ENCODE measurements at places on chromosomes 2 and 18.

GRCh38 chr2:70467831-70468779 is 85.5 kb downstream of the TGFA start:
- DNase-seq: no peak

GRCh38 chr2:102166189-102166845 is 20.5 kb upstream of the IL1RL2 start:
- no peak for DNase-seq

DNA sequence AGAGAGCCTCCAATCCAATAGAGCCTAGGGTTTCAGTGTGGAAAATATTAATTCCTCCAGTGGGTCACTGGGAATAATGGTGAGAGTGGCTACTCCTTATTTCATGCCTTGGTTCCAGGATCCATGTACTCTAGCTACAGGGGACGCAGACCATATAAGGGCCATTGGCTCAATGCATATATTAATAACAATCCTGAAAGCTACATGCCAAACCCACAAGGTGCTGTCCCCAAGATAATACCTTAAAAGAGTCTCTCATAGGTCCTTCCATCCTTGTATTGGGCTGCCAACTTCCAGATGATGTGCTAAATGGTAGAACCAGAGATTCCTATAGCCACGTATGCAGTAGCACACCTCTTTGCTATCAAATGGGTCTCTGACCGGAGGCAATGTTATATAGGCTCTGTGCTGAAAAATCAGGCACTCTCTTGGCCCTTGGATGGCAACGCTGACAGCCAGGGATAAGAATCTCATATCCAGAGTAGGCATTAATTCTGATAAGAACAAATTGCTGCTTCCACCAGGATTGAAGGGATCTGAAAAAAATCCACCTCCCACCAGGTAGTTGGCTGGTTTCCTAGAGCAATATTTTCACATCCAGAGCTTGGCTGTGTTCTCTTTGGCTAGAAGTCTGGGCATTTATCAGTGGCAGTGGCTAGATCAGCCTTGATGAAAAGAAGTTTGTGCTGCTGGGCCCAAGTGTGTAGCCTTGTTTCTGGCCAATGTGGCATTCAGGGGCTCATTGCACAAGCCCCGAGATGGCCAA is 218.1 kb upstream of the MGAT5 start:
- DNase-seq: no peak

DNA sequence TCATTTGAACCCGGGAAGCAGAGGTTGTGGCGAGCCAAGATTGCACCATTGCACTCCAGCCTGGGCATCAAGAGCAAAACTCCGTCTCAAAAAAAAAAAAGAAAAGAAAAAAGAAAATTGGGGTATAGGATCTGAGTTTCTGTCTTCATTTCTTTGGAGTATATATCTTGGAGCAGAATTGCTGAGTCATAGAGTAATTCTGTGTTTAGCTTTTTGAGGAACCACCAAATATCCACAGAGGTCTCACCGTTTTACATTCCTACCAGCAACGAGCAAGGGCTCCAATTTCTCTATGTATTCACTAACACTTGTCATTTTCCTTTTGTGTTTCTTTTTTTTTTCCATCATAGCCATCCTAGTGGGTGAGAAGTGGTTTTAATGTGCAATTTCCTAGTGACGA is 87.6 kb upstream of the TEX51 start:
- DNase-seq: no peak

GRCh38 chr18:3538456-3538855 is 88.5 kb downstream of the TGIF1 start:
- DNase-seq: no peak

DNA sequence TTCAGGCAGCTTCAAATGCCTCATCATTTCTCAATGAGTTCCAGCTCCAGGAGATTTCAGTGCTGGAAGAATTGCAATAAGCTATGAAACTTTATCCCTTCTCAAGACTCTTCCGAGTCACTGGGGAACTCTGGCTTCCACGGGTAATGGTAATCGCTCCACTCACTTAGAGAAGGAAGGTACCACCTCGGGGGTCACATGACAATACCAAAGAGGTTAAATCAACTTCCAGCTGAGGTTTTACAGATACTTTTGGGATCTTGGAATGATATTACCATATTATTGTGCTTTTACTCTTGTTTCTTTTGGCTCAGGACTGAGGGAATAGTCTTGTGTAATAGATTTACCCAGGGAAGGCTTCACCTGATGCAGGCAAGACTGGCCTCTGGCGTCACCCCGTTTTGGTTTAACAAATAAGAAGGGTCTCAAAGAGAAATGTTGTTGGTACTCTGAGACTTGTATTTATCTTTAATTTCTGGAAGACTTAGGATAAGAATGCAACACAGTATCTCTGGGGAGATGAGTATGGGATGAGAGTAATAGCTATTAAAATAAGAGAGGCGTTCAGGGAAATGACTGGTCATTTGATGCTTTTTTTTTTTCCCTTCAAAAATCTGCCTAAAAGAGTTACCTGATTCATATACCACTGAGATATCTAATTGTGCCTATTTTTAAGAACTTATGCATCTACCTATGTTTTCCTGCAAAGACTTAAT is 316.9 kb upstream of the ZEB2 start:
- no peak for DNase-seq

Data from activated T-cell treated with anti-CD3 and anti-CD28 coated beads, Interleukin-2, amount 50 U/mL, for 72 hours (primary cell).